Stimulated activated CD8-positive, alpha-beta memory T cell treated with anti-CD3 and anti-CD28 coated beads, Interleukin-15, amount 100 ng/mL, for 4 hours (primary cell): ENCODE measurements at places on chromosomes 16 and 17.

DNA sequence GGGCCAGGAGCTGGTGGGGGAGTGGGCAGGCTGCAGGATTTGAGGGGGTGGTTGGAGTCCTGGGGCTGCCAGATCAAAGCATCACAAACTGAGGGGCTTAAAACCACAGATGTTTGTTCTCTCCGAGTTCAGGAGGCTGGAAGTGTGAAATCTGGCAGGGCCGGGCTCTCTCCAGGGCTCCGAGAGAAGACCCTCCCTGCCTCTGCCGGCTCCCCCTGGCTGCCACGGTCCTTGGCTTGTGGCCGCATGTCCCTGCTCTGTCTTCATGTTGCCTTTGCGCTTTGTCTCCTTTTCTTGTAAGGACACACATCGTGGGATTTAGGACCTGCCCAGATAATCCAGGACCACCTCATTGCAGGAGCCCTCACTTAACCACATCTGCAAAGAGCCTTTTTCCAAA, 139.8 kb upstream of the GSE1 start:
- DNase-seq = no peak

DNA sequence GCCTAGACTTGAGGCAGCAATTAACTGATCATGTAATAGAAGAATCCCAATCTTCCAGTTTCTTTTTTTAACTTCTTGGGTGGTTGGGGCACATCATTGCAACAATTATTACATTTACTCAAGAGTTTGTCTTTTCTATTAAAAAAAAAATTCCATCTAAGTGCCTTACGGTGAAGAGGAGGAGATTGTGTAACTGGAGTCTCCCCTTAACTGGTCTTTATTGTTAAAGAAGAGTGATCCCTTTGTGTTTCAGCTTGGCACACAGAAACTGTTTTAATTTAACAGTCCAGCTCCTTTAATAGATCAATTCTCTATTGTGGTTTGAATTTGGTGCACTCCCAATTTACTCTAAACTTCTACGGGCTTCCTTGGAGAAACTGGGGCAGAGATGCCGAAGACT, 75.2 kb downstream of the FTO start:
- no peak for DNase-seq

GRCh38 chr17:80422981-80423380, 8.0 kb downstream of the ENDOV start:
- no peak for DNase-seq

DNA sequence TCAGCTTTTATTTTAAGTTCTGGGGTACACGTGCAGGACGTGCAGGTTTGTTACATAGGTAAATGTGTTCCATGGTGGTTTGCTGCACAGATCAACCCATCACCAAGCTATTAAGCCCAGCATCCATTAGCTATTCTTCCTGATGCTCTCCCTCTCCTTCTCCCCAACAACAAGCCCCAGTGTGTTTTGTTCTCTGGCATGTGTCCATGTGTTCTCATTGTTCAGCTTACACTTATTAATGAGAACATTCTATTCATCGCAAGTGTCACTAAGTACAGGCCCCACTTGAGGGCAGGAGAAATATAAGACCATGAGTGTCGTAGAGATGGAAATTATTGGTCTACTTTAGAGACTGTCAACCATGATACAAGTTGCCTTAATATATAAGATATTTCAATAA, 615.1 kb downstream of the CDH8 start:
- no peak for DNase-seq

- no peak for DNase-seq
These were observed 14.3 kb upstream of the DYNLRB2 start for GRCh38 chr16:80526418-80527061.

GRCh38 chr16:84299734-84300440, 5.2 kb downstream of the WFDC1 start:
- no peak for DNase-seq

- DNase-seq = no peak
These were observed 1.1 kb upstream of the SLC47A2 start for GRCh38 chr17:19717411-19717908.

DNA sequence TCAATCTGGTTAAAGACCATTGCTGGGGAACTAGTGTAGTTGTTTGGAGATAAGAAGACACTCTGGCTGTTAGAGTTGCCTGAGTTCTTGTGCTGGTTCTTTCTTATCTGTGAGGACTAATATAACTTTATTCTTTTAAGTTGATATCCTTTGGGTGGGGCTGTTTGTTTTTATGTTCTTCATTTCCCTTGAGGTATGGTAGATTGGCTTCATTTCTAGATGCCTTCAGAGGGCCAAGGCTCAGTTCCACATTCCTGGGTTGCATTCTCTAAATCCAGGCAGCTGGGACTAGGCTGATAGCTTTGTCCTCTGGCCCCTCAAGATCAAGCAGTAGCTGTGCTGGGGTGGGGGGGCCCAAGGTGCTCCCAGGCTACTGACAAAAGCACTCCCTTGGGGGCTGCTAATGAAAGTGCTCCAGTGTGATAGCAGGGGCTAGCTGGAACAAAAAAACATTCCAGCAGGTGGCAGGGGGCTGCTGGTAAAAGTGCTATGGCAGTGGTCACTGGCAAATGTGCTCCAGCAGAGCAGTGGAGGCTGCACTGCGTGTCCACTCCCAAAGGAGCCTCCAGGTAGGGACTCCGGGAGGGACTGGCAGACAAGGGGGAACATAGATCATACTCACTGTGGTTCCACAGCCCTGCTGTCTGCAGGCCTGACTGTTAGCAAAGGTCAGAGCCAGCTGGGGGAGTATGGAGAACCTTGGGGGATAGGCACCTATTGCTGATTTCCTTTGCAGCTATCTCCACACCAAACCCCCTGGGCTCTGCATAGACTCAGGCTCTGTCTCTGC, 45.9 kb upstream of the KCNJ16 start:
- no peak for DNase-seq

DNA sequence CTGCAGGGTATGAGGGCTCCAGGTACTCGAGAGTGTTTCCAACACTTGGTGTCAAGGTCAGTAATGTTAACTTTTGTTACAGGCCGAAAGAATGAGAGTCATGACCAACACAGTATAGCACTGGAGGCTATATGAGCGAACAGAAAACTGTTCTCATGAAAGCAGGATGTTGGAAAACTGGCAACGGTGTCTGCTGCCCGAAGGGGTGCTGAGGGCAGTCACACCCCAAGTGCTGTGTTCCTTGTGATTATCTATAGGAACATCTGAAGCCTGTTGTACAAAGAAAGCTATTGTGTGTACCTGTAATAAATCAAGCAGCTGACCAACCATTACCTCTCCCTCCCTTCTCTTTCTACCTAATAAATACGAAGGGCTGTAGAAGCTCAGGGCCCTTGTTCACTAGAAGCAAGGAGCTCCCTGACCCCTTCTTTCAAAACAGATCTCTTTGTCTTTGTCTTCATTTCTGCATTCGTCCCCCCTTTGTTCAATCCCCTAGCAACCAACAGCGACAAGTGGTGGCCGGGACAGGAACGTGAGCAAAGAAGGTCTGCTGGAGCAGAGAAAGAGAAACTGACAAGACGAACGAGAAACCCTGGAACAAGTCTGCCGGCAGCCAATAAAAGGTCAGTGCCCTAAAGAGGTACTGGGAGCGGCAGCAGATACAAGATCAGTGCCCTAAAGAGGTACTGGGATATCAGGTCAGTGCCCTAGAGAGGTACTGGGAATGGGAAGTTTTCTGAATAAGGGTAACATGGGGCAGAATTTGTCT, 7.6 kb downstream of the CD300LD start:
- DNase-seq = no peak

DNA sequence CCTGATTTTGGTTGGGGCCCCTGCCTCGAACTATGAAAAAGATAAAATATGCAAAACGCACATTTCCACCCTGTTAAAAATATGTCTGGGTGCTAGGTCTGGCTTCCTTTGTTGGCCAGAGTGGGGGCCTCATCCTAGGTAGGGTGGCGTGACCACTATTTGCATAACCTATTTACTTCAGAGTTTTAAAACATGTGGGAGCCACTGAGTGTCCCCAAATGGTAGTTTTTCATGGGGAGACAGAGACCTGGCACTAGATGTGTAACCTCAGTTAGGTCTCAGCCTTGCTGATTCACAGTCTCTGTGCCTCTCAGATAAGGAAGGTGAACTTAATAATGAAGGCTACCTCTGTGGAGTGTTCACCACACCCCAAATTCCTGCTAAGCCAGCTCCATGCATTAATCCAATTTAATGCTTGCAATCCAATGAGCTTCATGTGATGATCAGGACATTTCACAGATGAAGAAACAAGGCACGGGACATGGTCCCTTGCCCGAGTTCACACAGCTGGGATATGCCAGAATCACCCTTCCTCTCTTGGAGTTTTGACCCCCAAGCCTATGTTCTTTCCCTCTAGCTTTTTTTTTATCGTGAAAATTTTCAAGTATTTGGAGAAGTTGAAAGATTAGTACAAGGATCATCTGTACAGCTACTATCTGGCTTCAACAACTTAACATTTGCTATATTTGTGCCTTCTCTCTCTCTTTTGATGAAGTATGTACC, 103.4 kb downstream of the IRF8 start:
- DNase-seq = no peak

DNA sequence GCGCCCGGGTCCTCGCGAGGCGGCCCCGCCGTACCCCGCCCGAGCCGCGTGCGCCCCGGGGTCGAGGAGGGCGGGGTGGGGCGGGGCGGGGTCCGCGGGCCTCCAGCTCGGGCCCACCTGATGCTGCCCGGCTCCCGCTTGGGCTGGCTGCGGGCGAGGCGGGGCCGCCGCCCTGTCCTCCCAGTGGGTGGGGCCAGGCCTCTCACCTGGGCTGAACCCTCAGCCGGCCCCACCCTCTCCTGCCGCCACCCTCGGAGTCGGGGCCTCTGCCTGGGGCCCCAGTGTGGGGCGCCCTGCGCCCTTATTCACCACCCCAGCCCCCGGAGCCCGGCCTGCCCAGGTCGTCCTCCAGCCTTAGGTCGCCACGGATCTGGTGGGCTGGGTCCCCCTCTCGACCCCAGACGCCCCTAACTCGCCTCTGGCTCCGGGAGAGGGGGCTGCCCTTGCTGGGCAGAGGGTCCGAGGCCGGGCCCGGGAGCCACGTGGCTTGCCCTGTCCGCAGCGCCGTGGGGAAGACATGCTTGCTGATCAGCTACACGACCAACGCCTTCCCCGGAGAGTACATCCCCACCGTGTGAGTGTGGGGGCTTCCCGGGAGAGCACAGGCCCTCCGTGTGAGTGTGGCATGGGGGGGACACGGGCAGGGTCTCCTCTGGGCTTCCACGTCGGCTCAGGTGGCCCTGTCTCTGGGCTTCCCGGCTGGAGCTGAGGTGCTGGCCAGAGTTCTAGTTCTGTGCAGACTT, 578 bp downstream of the RAC3 start:
- no peak for DNase-seq

DNA sequence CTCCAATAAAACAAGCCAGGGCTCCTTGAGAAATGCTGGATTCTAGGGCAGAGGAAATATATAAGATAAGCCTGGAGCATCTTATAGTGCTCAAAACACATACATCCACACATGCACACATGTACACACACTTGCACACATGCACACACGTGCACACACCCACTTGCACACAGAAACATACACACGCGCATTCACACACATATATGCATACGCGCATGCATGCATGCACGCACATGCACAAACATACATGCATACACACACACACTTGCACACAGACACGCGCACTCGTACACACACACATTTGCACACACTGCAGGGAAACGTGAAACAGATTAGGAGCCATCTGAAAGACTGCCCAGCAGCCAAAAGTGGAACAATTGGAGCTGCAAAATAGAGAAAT, 8.0 kb upstream of the ENPP7 start:
- DNase-seq = no peak

- no peak for DNase-seq
These were observed 11.7 kb downstream of the TMEM238L start for GRCh38 chr17:10792151-10792550.

DNA sequence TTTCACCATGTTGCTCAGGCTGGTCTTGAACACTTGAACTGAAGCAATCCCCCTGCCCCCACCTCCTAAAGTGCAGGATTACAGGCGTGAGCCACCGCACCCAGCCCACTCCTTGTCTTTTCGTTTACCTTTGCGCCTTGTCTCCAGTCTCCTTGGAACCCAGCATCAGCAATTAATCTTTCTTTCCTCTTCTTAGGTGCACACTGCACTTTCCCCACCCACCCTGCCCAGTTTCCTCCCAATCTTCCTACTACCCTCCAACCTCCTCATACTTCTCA, 1.5 kb upstream of the CLDN7 start:
- no peak for DNase-seq

DNA sequence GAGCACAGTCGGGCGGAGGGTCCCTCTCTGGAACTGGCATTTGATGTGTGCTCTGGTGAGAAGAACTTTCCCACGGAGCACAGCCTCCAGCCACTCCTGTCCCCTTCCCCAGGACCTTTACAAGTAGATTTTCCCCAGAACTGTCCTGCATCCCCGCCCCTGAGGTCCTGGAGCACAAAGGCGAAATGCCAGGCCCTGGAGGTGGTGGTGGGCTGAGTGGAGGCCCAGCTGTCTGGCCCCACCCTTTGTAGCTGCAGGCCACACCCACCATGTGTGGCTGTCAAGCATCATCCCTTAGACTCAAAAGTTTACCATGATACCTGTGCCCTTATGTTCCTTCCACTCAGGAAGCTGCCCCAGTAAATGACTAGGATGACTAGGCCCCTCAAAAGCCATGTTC, 37.7 kb downstream of the PLD6 start:
- no peak for DNase-seq

DNA sequence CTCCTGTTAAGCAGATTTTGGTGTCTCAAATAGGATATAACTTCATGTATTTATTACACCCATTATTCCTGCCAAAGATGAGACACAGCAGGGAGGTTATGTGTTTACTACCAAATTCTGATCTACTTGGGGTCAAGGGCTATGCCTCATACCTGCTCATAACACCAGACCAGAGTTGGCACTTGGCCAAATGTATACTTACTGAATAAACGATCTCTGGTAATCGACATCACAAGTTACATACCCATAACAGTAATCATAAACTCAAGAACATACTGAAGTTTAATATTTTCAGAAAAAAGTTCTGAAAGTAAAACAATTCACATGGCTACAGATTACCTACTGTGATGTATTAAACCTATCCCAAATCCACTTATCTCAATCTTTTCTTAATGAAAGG, 2.9 kb downstream of the TMEM170A start:
- DNase-seq = no peak

GRCh38 chr17:50266384-50267073, 7.7 kb upstream of the TMEM92 start:
- no peak for DNase-seq

- DNase-seq = no peak
These were observed 35.8 kb downstream of the CACNG3 start for GRCh38 chr16:24291932-24292331.

- DNase-seq = no peak
These were observed 918 bp upstream of the NLRC3 start for GRCh38 chr16:3578121-3578520.

DNA sequence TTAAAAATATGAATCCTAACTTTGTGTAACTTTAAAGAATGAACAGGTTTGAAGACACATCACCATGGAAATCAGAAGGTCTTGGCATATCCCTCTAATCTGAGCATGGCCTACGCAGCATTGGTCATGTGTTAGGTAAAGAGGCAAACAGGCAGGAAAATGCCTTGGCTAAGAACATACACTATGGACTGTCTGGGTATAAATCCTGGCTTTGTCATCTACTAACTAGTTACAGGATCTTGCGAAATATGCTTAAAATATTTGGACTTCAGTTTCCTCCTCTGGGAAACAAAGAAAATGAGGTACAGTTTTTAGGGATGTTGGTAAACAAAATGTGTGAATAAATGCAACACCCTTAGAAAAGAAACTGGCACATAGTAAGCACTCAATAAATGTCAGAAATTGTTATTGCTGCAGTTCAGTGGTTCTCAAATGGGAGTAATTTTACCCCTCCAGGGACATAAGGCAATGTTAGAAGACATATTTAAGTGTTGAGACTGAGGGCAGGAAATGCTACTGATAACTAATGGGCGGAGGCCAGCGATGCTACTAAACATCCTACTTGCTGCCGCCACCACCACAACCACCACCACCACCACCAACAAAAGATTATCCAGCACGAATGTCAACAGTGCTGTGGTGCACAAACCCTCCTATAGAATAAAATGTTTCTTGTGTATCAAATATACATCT, 770.8 kb upstream of the SOX9 start:
- no peak for DNase-seq
